NCI-H1105 treated with DMSO at 0.1 percent for 48 hours (cell line): ENCODE measurements at places on chromosomes 2 and 18.
A peak's percentile ranks its signal among the peaks of the same experiment; 100 is the strongest.

DNA sequence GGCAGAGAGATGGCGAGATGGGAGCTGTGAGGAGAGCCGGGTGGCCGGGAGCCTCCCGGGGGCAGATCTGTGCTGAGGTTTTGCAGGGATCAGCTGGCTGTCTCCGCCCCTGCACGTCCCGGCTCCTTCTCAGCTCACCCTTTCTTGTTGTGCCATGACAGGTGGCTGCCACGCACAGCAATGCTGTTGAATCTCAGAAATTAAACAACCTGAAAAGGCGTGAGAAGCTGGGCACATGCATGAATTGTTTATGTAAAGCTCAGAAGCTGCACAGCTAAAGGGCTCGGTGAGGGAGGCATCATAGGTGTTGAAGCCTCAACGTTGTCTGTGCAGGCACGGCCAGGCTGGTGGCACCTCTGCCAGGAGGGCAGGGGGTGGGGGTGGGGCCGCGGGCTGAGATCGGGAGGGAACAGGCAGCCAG, 858 bp upstream of the RTP5 start:
- DNase-seq, result peak; percentile 19

- DNase-seq, result peak; percentile 10
Observed at GRCh38 chr18:49878567-49879270, 65.4 kb upstream of the ACAA2 start.

DNA sequence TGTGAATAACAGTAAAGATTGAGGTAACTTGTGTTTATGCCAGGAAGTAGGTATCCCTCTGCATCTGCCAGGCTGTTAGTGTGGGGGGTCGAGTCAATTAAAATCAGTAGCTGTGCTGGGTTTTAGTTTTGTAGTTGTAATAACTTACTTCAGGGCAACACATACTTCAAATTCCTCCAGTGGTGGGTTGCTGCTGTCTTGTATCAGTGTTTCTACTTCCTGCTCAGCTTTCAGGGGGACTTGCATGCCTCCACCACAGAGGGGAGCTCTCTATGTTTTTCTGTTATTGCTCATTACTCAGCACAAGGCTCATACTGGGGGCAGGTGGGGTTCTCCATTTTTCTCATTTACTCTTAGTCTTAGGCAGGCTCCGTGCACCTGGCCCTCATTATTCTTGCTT, 136.8 kb downstream of the CAPN13 start:
- no peak for DNase-seq

DNA sequence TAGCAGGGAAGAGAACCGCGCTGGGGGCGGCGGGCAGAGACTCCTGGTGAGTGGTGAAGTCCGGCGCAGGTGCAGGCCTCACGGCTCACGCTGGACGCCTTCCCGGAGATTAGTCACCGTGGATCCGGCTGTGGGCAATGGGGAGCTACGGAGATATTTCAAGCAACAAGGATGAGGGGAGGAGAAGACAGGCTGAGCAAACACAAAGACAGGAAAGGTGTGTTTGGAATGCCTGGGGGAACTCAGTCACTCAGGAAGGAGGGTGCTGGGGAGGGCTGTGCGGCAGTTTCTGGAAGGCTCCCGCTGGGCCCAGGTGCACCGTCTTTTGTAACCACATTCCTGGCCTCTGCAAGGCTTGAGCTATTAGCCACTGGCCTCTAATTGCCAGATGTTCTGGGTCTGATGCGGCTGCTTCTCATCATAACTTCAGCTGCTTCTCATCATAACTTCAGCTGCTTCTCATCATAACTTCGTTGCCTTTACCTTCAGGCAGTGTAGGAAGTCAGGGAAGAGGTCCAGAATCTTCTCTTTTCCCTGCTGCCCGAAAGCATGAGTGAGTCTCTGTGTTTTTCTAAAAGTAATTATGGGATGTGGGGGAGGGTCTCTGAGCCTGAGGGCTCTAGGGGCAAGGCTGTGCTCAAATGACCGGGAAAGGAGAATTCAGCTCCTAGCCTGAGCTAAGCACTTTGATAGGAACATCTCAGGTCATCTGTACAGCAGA, 118.9 kb downstream of the PXDN start:
- no peak for DNase-seq

- DNase-seq, result no peak
Observed at GRCh38 chr2:53170466-53170865, 597.1 kb upstream of the CHAC2 start.
